ENCODE measurements at places on chromosomes 2 and 18. TPM values are rescaled to one million over a fixed set of nuclear protein-coding genes. Genes with fewer than 3 reads are reported as not detected.

Gene IL1RL1
- total RNA-seq, result 9.4 TPM

DNA sequence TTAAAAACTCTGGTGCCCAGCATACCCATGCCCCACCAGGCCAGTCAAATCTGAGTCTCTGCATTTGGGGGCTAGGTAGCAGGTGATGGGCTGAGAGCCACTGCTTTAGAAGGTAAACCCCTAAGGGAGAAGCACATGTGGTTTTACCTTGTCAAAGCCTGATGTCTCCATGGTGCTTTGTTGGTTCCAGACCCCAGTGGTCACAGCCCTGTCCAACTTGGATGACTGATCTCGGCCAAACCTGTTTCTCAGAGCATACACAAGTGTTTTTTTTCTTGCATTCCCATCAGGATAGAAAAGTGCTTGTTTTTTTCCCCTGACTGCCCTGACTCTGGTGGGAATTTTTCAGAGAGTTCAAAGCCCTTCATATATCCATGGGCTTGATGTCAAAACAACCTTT is 13.5 kb downstream of the PLB1 start:
- no peak for DNase-seq
- no peaks in the 10 kb centered on the region for H3K36me3 ChIP-seq
- no peaks in the 10 kb centered on the region for H3K4me1 ChIP-seq
- H3K27me3 ChIP-seq, result no peaks in the 10 kb centered on the region
- H3K27ac ChIP-seq, result no peak overlapping the region

Gene RELCH
- 19.3 TPM for total RNA-seq

GRCh38 chr2:144943986-144944385 is 424.1 kb upstream of the ZEB2 start:
- no peak overlapping the region for H3K4me3 ChIP-seq
- H3K4me1 ChIP-seq, result peaks cover 10% of the 10 kb centered on the region
- H3K36me3 ChIP-seq, result no peaks in the 10 kb centered on the region
- no peak for DNase-seq

DNA sequence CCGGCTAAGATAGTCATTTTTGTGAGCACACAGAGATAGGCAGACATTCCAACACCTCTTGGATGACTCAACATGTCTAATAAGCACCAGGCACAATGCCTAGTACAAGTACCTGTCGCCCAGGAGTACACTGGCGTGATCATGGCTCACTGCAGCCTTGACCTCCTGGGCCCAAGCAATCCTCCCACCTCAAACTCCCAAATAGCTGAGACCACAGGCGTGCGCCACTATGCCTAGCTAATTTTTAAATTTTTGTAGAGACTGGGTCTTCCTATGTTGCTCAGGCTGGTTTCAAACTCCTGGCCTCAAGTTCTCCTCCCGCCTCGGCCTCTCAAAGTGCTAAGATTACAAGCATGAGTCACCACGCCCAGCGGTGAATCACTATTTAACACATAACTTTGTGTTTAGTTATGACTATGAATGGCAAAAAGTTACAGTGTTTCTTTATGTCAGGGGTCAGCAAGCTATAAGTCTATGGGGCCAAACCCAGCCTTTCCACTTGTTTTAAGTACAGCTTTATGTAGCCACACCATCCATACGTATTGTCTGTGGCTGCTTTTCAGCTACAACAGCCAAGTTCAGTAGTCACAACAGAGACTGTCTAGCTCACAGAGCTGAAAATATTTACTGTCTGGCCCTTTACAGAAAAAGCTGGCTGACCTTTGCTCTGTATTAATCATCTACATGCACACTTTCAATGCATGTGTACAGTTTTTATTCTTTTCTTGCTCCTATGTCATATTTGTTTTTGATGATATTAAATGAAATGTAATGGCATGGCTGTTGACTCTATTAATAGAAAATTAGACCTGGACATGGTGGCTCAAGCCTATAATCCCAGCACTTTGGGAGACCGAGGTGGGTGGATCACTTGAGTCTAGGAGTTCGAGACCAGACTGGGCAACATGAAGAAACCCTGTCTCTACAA is 18.7 kb downstream of the ORC2 start:
- H3K4me1 ChIP-seq, result no peaks in the 10 kb centered on the region
- no peaks in the 10 kb centered on the region for H3K27me3 ChIP-seq
- H3K4me3 ChIP-seq, result no peak overlapping the region
- peaks cover 11% of the 10 kb centered on the region for H3K36me3 ChIP-seq

DNA sequence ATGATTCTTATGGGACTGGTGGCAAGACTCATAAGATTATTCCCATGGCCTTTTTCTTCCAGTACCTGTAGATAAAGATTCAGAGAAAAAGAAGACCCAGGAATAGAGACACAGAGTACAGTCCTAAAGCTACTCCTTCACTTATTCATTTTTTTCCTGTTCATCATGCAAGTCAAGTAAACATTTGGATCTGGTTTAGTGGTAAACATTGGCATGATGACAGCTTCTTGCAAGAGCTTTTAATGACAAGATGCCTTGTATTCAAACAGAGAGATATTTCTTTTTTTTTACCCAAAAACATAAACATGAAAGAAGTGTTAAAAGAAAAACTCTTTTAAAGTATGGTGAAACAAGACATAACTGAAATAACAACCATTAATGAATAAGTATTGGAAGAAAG is 20.2 kb downstream of the CXCR2 start:
- no peaks in the 10 kb centered on the region for H3K27me3 ChIP-seq
- H3K4me1 ChIP-seq, result no peaks in the 10 kb centered on the region
- no peak overlapping the region for H3K4me3 ChIP-seq
- no peak overlapping the region for H3K27ac ChIP-seq

DNA sequence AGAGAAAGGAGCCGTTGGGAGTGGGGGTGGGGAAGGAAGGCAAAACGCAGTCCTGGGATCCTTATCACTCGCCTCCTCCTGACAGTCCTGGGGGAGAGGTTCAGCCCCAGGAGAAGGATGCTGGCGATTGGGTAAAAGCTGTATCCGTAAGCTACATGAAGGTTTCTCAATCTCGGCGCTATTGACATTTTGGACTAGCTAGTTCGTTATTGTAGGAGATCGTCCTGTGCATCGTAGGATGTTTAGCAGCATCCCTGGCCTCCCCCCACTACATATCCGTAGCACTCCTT is 511 bp upstream of the TP53I3 start:
- peak overlapping the region; percentile 92 for H3K27ac ChIP-seq
- no peaks in the 10 kb centered on the region for H3K36me3 ChIP-seq
- peak overlapping the region; percentile 47 for H3K4me3 ChIP-seq
- H3K4me1 ChIP-seq, result peaks cover 10% of the 10 kb centered on the region
- DNase-seq, result no peak

GRCh38 chr2:190822043-190822442 is 58.6 kb upstream of the GLS start:
- H3K36me3 ChIP-seq, result no peaks in the 10 kb centered on the region
- DNase-seq, result no peak
- no peaks in the 10 kb centered on the region for H3K4me1 ChIP-seq
- H3K27ac ChIP-seq, result no peak overlapping the region

Measured in sigmoid colon (tissue), 7 donors.